ENCODE measurements at places on chromosomes 13 and 19.

DNA sequence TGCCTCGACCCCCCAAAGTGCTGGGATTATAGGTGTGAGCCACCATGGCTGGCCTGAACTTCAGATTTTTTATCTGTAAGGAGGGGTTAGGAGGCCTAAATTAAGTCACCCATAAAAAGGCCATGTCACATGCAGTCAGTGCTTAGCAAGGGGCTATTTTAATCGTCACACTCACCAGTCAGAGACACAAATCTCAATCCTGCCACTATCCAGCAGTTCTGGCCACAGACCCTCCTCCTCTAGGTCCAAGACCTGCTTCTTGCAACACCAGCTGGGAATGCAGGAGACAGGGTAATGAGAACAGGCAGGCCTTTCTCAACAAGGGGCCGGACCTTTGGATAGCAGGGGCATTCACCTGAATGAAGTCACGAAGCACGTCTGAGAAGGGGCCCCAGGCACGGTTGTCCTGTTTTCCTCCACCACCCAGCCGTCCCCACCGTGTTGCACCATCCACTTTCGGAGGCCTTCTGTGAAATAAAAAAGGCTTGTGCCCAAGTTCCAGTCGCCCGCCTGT, 1.4 kb downstream of the FBXO27 start:
- DNase-seq, result no peak

GRCh38 chr19:12794196-12794941, 3.1 kb downstream of the JUNB start:
- DNase-seq, result no peak

DNA sequence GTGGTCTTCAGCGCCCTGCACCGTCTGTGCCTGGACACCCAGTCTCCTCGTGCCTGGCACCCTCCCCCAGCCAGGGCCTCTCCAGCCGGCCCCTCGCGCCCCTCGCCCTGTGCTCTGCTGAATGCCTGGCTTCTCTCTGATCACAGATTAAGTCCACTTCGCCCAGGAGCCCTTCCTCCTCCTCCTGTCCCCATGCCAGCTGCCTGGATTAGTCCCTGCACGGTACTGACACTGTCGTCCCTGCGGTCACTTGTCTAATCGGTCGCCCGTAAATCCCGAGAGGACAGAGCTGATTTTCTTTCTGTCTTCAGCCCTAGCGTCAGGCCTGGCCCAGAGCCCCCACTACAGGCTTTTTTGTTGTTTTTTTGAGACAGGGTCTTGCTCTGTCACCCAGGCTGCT, 6.6 kb downstream of the THOP1 start:
- DNase-seq, result no peak

DNA sequence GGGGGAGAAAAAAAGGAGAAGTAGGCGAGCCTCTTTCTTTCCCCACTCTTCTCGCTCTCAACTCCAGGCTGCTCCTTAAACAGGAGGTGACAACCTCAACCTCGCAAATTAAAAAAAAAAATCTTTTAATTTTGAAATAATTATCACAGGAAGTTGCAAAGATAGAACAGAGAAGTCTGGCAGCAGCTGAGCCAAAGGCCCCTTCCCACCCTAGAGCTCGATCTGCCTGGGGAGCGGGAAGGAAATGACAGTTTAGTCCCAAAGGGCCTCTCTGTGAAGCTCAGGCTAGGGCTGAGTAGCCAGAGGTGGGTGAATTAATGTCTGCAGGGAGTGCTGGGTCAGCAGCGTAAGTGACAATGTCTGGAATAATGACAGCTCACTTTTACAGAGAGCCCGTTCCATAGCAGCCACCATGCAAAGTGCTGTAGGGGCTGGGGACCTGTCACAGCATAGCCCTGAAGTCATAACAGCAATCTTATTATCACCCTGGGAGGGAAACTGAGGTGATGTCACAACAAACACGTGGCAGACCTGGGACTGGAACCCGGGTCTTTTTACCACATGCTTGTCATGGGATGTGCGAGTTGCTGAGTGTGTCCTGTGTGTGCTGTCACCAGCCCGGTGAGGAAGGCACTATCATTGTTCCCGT, 8.8 kb upstream of the CD22 start:
- DNase-seq, result no peak

- DNase-seq, result no peak
Observed at GRCh38 chr19:17499648-17500446, 11.6 kb upstream of the PGLS start.

DNA sequence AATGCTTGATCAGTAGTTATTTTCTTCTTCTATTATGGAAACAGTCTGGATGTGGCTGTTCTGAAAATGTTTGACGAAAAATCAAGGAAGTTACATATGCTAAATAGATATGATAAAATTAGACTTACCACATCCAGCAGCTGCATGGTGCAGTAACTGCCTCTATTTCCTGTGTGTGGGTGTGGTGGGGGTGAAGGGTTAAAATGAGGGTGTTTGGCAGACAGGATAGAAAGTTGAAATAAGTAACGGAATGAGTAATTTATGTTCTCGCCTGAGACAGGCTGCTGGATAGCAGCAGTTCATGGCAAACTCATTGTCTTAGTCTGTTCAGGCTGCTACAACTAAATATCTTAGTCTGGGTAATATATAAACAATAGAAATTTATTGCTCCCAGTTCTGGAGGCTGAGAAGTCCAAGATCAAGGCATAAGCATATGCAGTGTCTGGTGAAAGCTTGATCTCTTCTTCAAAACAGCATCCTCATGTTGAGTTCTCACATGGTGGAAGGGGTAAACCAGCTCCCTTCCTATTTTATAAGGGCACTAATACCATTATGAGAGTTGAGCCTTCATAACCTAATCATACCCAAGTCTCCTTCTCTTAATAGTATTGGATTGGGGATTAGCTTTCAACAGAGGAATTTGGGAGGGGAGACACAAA, 1248.9 kb downstream of the SLITRK5 start:
- no peak for DNase-seq

DNA sequence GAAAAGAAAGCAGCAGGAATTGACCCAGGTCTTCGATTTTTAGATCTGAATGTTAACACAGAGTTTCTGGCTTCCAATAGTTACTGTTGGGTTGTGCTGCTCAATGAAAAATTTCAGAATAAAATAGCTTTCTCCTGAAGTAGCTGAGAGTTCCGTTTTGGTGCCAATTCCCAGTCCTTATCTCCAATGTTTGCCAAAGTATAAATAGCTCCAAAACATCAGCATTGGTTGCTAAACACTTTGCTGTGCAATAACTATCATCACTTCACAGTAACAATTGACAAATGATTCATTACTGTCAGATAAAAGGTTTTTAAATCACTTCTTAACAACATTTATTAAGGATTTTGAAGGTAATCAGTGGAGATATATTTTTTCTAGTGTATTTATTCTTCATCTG, 446.0 kb downstream of the PCDH20 start:
- DNase-seq, result no peak
